A549 (cell line): ENCODE measurements at places on chromosomes 7 and 10. TPM values are rescaled to one million over a fixed set of nuclear protein-coding genes. Genes with fewer than 3 reads are reported as not detected.

- DNase-seq, result no peak
Observed at GRCh38 chr10:75647675-75648074, 216.3 kb downstream of the LRMDA start.

GRCh38 chr7:35380739-35381224 is 126.9 kb upstream of the TBX20 start:
- DNase-seq, result no peak

The CTAGE8 gene
- not detected in 3 replicates for polyA plus RNA-seq

GRCh38 chr7:138079137-138079536 is 2.9 kb downstream of the AKR1D1 start:
- DNase-seq, result no peak

The ZPBP gene
- polyA plus RNA-seq, result not detected in 3 replicates

- no peak for DNase-seq
Observed at GRCh38 chr7:130921391-130922180, 187.6 kb upstream of the KLF14 start.

DNA sequence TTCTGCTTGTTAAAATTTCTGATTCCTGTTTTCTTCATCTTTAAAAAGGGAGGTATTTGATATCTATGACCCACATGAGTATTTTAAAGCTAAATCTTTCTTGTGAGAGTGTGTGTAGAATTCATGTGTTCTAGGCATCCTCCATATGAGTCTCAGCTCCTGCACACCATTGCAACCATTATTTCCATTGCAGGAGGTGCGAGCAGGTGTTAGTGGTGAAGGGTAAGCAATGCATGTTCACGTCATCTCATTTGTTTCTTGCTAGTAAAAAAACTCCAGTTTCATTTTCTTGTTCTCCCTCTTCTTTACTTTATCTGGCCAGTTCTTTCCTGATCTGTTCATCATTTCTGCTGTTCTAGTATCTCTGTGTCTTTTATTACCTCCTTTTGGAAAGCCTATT is 100.5 kb downstream of the ADRA2A start:
- no peak for DNase-seq

DNA sequence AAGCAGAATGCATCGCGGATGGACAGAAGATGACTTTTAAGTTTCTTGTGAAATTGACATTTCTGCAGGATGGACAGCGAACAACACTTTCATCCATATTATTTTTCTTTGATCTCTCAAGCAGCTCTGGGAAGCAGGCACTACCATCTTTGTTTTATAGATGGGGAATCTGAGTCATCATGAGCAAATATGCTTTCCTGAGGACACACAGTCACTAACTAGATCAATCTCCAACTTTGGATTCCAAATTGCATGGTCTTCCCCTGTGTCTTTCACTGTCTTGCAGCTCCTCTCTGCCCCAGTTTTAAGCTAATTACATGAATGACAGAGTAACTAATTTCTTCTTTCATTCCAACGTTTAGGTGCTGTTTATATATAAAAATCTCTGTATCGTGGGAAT is 201.5 kb downstream of the ADAM12 start:
- DNase-seq, result peak; percentile 34

The NCF1 gene
- polyA plus RNA-seq, result 0.04 TPM in 1 of 3 replicates, not detected in the others

GRCh38 chr7:41584746-41585145 is 118.1 kb downstream of the INHBA start:
- DNase-seq, result no peak
